Ecto neural progenitor cell (in vitro differentiated cells): ENCODE measurements at places on chromosomes 11 and 22.

DNA sequence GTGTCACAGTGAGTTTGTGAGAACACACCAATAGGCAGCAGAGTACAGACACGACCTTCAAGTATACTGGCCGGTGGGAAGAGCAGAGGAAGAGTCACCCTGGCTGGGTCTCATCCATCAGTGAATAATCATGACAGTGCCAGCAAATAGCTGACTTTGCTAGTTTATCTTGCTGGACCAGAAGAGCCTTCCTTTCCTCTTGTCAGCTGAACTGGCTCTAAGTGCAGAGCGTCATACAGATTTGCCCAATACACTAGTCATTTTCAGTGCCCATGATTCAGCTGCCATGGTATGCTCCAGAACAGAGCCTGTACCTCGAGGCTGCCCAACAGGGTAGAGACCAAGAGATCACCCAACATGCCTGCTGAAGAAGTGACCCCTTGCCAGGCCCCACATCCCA is 82.9 kb upstream of the TBCEL start:
- no peak for DNase-seq

- no peak for DNase-seq
Measured at GRCh38 chr22:44823396-44823795, 71.0 kb downstream of the ARHGAP8 start.

DNA sequence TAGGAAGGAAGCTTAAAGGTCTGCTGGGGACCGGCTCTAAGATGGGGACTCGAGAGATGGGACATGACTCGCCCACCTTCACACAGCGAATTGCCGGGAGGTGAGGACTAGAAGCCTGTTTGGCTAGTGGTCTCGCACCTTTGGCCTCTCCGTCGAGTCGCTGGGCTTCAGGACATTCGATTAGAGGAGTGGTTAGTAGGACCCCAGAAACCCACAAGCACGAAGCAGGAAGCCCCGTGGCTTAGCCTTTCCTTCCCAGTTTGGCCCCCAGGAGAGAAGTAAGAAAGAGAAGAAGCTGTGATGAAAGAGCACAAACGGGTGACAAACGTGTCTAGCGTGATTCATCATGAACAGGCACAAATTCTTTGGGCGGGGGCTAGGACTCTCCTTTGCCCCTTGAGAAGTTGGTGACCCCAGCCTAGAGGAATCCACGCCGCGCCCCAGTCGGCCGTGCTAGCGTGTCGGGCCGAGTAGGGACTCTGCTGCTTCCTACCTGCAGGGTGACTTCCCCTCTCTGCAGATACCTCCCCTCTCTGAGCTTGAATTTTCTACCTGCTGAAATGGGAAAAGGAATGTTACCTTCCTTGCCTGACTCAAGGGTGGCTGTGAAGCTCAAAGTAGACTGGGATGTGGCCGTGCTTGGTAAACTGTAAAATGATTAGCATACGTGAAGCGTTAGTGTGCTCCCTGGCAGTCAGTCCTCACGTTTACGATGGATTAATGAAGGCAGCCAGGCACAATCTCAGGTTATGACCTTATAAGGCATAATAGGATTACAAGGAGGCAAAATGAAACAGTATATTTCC is 1.1 kb upstream of the ADM start:
- DNase-seq: no peak

DNA sequence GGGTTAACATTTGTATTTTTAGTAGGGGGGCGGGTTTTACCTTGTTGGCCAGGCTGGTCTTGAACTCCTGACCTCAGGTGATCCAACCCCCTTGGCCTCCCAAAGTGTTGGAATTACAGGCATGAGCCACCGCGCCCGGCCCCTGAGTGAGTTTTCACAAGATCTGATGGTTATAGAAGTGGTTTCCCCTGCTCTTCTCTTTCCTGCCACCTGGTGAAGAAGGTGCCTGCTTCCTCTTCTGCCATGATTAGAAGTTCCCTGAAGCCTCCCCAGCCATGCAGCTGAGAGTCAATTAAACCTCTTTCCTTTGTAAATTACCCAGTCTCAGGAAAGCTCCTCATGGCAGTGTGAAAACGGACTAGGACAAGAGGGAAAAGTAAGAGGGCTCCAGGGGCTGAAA is 259.1 kb upstream of the PLET1 start:
- peak; percentile 12 for DNase-seq

DNA sequence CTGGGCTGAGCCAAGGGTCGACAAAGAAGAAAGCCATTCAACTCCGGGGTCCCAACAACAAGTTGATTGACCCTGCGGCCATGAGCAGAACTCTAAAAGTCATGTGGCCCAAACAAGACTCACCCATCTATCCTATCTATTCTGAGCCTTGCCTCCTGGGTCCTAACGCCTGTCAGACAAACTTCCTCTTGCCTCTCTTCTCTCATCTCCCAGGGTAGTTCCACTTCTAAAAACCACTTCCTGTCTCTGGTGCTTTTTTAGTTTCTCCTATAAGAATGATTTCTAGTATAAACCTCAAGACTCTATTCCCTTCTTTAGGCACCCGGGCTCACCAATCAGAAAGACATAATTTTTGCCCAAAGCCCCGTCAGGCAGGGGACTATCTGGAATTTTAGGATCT is 530.2 kb downstream of the DLG2 start:
- DNase-seq: no peak

DNA sequence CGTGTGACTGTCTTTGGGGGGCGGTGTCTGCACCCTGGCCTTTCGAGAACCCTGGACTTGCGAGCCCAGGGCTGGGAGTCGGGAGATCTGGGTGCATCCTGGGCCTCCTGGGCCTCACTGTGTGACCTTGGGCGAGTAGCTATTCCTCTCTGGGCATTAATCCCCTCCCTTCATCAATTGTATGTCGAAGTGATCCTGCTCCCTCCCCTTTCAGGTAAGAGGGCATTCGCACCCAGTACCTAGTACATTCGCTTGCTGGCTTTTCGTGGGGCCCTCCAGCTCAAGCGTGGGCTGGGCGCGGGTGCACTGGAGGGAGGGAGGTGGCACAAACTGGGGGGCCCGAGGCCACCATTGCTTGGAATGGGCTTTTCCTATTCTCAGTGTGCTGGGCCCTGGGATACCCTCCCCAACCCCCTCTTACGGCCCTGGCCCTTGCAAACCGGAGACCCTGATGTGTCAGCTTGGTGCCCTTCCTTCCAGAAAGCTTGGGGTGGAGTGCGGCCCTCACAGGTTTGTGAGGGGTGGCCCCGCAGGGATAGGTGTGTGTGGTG is 530 bp downstream of the USP35 start:
- no peak for DNase-seq

DNA sequence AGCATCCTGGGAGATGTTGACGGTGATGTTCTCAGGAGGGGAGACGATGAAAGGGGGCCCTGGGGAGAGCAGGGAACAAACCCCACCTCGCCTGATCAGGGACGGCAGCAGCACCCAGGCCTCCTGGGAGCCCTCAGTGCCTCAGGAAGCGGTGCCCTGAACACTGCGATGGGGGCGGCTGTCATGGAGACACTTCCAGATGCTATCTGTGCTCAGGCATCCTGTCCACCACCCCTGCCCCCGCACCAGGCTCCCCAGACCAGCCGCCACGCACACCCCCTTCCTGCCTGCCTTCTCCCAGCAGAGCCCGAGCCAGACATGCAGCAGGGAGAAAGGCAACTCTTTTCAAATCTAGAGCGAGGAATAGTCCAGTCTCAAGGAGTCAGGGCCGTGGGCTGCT is 20.6 kb downstream of the IGSF9B start:
- no peak for DNase-seq

GRCh38 chr11:22336587-22336986 is 1.6 kb upstream of the SLC17A6 start:
- no peak for DNase-seq

- DNase-seq: peak; percentile 42
Measured at GRCh38 chr22:18154821-18155390, 4.9 kb downstream of the USP18 start.

DNA sequence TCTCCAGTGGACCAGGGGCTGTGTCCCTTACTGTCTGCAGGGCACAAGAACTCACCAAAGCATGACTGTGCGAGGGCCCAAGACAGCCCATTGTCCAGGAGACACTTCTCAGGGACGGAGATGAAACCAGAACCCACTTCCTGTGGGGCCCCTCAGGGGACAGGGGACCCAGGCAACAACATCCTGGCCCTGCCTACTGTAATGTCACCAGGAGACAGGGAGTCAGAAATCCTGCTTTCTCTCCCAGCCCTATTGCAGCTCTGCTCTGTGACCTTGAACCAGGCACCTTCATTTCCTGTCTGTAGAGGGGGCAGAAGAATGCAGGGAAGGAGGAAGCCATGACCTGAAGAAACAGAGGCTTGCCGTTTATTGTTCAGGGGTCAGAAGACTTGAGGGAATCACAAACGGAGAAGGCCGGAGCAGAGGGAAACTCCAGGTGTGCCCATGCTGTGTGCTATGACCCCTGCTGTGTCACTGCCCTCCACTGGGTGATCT is 98.0 kb downstream of the NAT10 start:
- no peak for DNase-seq

DNA sequence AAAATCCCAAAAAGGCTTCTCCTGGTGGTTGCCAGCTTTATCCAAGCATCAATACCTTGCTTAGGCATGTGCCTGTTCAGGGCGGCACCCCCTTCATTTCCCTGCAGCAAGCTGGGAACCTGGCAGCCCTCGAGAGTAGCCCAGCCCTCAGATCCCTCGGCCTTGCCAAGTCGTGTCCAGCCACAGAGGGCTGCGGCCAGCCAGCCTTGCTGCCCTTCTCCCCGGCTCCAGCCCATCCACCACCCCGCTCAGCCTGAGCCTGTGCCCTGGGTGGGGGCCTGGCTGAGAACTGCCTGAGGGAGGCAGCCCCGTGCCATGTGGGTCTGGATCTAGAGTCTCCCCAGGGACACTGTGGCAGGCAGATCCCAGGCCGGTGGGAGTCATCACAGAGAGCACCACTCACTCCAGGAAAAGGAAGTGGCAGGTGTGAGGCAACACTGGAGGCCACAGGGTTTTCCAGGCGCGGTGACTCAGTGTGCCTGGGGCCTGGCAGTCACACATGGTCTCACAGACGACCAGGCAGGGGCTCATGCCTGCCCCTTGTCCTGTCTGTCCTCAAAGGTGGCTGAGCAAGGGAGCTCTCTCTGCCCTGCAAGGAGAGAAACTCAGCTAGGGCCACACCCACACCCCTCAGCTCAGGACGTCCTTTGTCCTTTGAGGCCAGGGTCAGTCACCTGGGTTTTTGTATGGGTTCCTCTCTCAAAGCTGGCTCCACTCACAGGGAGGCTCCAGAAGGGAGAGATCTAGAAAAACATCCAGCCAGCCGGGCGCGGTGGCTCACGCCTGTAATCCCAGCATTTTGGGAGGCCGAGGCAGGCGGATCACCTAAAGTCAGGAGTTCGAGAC is 12.2 kb upstream of the CDC42BPG start:
- DNase-seq: no peak

- no peak for DNase-seq
Measured at GRCh38 chr11:4072668-4073285, 21.8 kb upstream of the RRM1 start.

GRCh38 chr11:86816251-86816726 is 15.9 kb downstream of the PRSS23 start:
- DNase-seq: no peak
